ENCODE measurements at places on chromosomes 7 and 10.

- DNase-seq = no peak
Observed at GRCh38 chr7:46764100-46764936, 817.6 kb downstream of the TNS3 start.

GRCh38 chr10:5831446-5831782 lies 18.2 kb upstream of the GDI2 start:
- DNase-seq = no peak

GRCh38 chr10:23459308-23459939 lies 20.5 kb downstream of the OTUD1 start:
- no peak for DNase-seq

GRCh38 chr10:95253007-95253406 lies 37.8 kb downstream of the PDLIM1 start:
- DNase-seq = no peak

- no peak for DNase-seq
Observed at GRCh38 chr10:125628104-125629049, 54.6 kb downstream of the TEX36 start.

DNA sequence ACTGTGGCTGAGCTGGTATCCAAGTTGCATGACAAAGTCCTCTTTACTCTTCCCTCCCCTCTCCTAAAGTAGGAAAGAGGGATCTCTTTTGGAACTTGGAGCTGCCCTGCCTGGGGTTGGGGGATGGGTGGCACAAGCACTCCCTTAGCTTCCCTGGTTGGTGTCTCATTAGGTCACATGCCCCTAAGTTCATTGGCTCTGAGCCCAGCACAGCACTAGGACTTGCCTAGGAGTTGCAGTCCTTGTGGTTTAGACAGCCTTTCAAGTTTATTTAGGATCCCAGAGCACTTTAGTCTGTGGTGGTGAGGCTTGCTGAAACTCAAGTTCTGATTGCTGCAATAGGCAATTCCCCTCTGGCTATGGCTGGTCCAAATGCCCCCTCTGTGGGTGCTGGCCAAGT lies 281.4 kb downstream of the NXPH1 start:
- DNase-seq = no peak

GRCh38 chr7:44383566-44383965 lies 58.2 kb upstream of the CAMK2B start:
- DNase-seq = no peak

GRCh38 chr7:100865372-100865911 lies 1.7 kb upstream of the TRIP6 start:
- DNase-seq = no peak

- no peak for DNase-seq
Observed at GRCh38 chr7:77791956-77792355, 6.3 kb downstream of the TMEM60 start.

- no peak for DNase-seq
Observed at GRCh38 chr7:70502117-70502863, 629.7 kb upstream of the GALNT17 start.

- no peak for DNase-seq
Observed at GRCh38 chr10:114618722-114619121, 39.4 kb downstream of the ABLIM1 start.

- DNase-seq = peak; percentile 72
Observed at GRCh38 chr10:110076559-110077318, 69.0 kb downstream of the ADD3 start.

- DNase-seq = no peak
Observed at GRCh38 chr10:19828278-19829049, 12.2 kb downstream of the PLXDC2 start.

- no peak for DNase-seq
Observed at GRCh38 chr10:132077091-132077490, 11.3 kb downstream of the JAKMIP3 start.

DNA sequence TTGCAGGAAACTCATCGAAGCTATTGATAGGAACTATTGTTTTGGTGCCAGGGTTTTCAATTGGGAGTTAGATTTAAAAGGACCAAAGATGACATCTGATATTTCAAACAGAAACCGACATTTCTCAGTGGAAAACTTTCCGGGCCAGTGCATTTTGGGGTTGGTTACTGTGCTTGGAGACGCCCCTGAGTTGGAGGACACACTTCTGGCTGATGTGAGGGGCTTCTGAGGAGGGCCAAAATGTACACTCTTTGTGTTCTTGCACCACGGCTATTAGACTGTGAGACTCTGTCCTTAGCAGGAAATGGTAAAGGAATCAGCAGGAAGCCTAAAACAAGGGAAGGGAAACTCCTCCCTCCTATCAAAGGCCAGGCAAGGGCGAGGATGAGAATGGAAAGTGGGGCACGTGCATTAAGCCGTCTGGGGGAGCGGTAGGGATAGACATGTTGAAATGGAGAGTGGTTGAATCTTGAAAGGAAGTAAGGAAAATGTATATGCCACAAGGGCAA lies 1.8 kb upstream of the SRGN start:
- no peak for DNase-seq

DNA sequence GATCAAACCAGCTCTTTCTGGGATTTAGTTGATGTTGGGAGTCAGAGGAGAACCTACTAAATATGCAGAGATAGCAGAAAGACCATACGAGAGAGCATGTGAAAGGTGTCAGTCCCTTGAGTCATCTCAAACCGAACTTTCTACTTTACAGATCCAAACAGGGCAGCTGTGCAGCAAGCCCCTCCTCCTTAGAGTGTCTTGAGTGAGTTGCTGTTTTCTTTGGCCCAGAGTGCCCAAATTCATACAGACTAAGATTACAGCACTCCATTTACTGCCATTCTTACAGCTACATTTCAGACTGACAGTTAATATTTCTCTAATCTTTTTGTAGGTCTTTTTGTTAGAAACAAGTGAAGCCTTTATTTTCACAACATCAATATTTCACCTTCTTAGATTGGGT lies 53.4 kb downstream of the NRCAM start:
- peak; percentile 11 for DNase-seq

- DNase-seq = no peak
Observed at GRCh38 chr10:29102233-29102632, 186.6 kb upstream of the LYZL1 start.
